ENCODE measurements at places on chromosomes 3 and 15.

- DNase-seq = no peak
Observed at GRCh38 chr3:148990236-148990635, 1.1 kb upstream of the GYG1 start.

DNA sequence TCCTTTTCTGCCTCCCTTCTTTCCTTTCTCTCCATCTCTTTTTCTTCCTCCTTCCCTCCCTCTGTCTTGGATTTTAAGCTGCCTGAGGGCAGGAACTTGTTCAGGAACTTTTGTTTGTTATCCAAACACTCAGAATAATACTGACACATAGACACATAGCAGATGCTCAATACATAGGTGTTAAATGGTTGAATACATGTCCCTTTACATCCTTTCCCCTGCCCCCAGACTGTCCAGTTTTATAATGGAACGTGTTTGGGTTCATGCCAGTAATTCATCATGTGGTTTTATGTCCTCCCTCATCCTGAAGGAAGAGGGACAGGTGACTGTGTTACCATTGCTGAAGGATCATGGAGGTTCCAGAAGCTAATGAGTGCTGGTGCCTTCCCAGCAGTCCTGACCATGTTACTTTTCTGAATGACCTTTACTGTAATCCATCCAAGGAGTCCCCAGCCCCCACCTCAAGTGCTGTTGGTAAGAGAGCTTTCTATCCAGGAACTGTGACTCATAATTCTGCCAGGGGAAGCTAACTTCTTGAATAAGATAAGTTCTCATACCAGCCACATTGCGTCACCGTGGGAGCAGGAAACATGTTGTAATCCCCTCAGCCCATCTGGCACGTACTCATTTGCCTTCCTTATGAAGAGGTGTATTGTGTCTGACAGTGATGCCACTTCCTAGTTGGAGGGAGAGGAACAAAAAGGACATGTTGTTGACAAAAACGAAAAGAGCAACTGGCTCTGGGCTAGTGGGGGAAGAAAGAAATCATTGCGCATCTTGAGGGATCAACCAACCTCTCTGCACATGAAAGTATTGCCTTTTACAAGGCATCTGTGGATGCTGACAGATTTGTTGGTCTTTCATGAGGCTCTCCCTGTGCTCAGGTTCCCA, 52.4 kb downstream of the IL1RAP start:
- no peak for DNase-seq

- no peak for DNase-seq
Observed at GRCh38 chr3:172476347-172476746, 28.1 kb upstream of the GHSR start.

GRCh38 chr15:76150513-76150912, 90.7 kb downstream of the TMEM266 start:
- no peak for DNase-seq

DNA sequence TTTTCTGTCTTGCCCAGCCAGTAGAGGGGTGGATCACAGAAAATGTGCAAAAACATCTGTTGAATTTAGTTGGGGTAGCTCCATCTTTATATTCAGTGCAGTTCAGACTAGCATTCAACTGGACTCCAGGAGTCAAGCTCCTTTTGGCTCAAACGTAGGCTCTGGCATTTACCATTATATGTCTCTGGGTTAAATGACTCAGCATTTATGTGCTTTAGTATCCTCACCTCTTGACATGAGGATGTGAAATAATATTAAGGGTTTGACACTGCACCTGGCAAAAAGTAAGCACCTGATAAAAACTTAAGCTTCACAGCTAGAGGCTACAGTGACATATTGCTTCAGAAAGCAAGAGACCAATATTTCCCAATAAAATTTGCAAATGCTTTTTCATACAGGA, 14.8 kb downstream of the PRC1 start:
- no peak for DNase-seq

DNA sequence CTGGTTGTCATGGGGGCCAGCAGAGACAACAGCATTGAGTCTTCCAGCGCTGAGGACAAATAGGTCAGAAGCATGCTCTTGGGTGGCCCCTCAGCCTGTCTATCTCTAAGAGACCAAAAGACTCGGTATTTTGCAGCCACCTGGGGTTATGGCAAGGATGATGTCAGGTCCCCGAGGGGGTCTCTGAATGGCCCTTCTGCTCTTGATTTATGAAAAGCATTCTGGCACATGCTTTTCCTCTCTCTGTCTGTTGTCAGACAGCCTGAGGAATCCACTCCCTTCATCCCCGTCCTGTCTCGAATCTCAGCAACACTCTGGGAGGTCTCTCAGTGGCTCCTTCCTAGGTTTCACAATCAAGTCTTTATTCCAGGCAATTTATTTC, 156.6 kb upstream of the RGMA start:
- no peak for DNase-seq
